ENCODE measurements at places on chromosomes 4 and X.
A peak's percentile ranks its signal among the peaks of the same experiment; 100 is the strongest.

DNA sequence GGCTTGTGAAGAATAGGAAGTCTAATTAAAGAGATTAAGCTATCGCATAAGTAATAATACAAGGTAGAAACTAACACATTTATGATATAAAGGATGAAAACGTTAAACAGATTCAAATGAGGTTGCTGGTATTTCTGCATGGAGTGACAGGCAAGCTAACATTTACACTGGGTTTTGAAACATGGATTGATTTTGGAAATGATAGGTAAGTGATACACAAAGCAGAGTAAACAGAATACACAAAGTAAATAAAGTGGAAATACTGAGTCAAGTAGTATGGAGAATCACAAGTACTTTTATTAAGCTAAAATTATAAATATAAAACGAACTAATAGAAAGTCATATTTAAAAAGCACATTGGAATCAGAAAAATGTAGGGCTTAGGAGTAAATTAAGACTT, 665.3 kb downstream of the STPG2 start:
- no peak for DNase-seq

GRCh38 chr4:15683143-15683495, 1.5 kb downstream of the FAM200B start:
- DNase-seq, result no peak

DNA sequence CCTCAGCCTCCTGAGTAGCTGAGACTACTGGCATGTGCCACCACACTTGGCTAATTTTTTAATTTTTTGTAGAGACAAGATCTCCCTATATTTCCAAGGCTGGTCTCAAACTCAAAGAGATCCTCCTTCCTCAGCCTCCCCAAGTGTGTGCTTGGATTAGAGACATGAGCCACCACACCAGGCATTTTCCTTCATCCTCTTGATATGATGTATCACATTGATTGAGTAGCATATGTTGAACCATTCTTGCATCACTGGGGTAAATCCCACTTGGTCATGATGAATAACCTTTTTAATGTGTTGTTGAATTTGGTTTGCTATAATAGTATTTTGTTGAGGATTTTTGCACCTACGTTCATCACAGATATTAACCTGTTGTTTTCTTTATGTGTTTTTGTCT, 24.2 kb upstream of the PPM1K start:
- no peak for DNase-seq

DNA sequence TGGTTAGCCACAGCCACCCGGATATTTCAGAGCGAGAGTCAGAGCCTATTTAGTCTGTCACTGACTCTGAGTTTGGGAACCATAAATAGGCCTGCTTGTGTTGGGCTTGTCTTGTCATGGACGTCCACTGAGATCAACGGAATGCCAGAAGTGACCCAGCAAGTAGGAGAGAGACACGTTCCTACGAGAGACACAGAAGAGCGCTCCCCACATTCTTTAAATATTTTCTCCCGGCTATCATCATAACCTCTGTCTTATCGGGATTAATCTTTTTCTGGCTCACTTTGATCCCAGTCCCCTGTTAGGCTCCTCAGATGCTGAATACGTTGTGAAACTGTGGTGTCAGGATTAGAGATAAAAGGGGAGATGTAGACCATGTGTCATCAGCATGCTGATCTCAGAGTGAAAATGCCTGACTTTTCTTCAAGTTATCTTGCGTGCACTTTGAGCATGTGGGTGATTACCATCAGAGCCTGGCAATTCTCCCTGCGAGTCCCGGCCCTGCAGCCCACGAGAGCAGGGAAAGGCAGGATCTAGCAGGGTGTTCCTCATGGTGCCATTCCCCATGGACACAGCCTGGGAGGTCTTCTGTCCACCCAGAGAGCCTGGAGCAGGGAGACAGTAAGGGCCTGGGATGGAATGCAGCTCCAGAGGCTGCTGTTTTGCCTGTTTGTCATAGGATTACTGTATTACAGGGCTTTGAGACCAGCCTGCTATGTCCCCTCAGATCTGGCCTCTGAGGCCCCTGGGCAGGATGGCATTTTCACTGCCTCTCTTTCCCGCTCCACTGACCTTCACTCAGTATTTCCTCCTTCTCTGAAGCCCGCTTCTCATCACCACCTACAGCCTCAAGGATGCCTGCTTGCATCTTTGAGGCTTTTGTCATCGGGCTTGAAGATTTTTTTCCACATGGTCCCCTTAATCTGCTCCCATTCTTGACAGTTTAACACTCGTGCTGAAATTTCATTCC, 2.8 kb upstream of the TENM3 start:
- no peak for DNase-seq

GRCh38 chrX:72003811-72004750, 93.4 kb downstream of the NHSL2 start:
- peak; percentile 70 for DNase-seq
